ENCODE measurements at places on chromosomes 13 and 19.

DNA sequence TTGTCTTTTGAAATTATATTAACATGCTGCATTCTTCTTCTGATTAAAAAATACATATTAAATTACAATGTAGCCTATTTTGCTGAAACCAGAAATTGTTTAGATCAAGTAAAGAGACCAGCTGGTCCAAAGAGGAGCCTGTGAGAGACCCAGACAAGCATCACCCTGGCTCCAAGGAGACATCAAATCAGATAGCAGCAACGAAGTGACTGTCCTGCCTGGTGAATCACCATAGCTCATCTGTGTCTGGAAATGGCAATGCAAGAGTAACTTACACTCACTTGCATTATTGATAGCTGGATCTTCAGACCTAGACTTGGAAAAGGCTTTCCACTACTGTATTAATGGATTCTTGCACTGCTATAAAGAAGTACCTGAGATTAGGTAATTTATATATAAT lies 169.1 kb downstream of the KCTD12 start:
- no peak for DNase-seq

GRCh38 chr13:20801707-20802106 lies 27.9 kb upstream of the EEF1AKMT1 start:
- no peak for DNase-seq

DNA sequence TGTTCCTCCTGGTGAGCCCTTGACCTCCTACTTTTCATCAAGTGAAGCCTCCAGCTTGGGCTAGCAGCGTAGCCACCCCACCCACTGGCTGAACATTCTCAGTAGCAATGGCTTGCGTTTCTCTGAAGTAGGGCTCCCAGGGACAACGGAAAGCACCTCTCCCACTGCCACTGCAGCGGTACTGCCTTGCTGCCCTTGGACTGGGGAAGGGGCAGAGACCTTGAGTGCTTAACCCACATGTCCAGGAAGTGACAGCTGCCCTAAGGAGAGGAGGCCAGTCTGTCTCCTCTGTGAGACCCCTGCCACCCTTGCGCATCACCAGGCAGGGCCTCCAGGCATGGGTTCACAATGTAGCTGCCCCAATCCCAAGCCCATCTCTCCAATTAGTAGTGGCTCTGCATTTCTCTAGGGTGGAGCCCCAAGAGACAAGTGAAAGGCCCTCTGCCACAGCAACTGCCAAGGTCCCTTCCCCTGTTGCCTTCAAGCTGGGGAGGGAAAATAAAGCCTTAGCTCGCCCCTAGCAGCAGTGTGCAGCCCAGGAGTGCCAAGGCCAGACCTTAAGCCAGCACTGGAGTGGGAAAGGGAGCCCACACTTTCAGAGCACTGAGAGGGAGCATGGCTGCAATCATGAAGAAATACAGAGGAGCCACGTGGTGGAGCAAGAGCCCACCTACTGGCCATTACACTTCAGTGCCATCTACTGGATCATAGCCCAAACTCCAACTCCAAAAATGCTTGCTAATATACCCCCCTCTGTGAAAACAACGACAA lies 175.9 kb upstream of the TRPC4 start:
- peak; percentile 23 for DNase-seq

GRCh38 chr13:35817642-35818607 lies 313.3 kb downstream of the DCLK1 start:
- DNase-seq, result no peak

GRCh38 chr19:16309643-16310042 lies 15.0 kb upstream of the KLF2 start:
- DNase-seq, result no peak

- DNase-seq, result no peak
Measured at GRCh38 chr13:100089465-100090032, 656 bp downstream of the PCCA start.

DNA sequence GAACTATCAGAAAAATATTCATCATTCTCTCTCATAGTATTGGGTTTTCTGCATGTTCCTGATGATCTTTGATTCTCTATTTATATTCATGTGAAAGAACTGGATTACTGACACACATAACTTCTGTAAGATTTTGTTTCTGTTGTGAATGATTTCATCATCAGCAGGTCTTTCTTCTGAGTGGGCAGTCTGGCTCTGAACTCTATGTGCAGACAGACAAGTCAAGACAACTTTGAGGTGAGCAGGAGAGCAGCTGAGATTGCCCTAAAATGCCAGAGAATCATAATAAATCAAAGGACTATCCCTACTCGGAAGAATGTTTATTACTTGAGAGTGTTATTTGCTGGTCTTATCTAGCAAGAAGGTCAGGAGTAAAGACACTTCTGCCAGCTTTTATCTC lies 652.1 kb upstream of the GPC6 start:
- no peak for DNase-seq

- DNase-seq, result no peak
Measured at GRCh38 chr19:16303755-16304154, 20.9 kb upstream of the KLF2 start.

GRCh38 chr13:93775027-93775426 lies 548.4 kb downstream of the GPC6 start:
- no peak for DNase-seq

GRCh38 chr19:5785423-5785822 lies 877 bp upstream of the PRR22 start:
- DNase-seq, result no peak

GRCh38 chr13:113792886-113793717 lies 34.1 kb downstream of the TMEM255B start:
- DNase-seq, result no peak

GRCh38 chr19:1068009-1069001 lies 1.3 kb downstream of the ARHGAP45 start:
- no peak for DNase-seq

GRCh38 chr19:53772943-53773342 lies 51.2 kb downstream of the NLRP12 start:
- DNase-seq, result peak; percentile 75

- no peak for DNase-seq
Measured at GRCh38 chr13:76948149-76948548, at the start of gene ACOD1. Gene ACOD1 (plus strand): TSS chr13:76948511. CDS start chr13:76948559, 48 bp downstream.

DNA sequence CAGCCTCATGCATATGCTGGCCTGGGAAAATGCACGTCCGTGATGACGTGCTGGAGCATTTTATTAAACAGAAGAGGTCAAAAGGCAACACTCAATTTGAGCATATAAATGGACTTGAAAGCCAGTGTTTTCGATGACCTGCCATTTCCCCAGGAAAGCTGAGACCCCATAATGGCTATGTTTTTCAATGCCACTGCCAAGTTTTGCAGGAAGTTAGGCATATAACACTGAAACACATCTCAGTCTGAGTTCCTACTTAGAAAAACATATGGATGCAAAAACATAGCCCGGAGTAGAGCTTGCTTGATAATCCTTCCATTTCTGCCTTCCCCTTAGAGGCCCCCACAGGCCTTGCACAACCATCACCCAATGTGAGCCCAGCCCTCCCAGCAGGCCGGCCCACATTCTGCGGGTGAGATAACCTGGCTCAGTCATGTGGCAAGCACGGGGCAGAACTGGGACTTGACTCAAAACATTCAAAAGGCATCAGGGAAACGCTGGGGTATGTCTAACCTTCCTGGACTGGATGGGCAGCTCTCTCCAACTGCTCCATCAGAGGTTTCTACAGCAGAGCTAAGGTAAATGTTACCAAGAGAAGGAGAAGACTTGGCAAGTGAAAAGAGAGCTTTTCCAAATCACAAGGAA lies 24.9 kb downstream of the EPS15L1 start:
- peak; percentile 65 for DNase-seq

GRCh38 chr19:55508120-55508519 lies 19.9 kb downstream of the SSC5D start:
- DNase-seq, result no peak

- DNase-seq, result no peak
Measured at GRCh38 chr19:17341845-17342244, 4.5 kb downstream of the GTPBP3 start.

DNA sequence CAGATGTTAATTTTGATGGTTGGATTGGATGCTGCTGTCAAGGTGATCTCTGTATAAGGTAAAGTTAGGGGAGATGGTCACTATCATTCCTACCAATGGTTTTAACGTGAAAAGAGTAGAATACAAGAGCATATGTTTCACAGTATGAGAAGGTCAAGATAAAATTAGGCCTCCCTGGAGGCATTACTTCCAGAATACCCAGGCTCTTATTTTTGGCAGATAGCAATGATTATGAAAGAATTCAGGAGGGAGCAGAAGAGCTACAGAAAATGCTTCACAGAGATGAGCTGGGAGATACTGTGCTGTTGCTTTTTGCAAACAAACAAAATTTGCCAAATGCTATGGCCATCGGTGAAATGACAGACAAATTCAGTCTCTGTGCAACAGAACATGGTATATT lies 547.5 kb upstream of the SPRY2 start:
- DNase-seq, result no peak

DNA sequence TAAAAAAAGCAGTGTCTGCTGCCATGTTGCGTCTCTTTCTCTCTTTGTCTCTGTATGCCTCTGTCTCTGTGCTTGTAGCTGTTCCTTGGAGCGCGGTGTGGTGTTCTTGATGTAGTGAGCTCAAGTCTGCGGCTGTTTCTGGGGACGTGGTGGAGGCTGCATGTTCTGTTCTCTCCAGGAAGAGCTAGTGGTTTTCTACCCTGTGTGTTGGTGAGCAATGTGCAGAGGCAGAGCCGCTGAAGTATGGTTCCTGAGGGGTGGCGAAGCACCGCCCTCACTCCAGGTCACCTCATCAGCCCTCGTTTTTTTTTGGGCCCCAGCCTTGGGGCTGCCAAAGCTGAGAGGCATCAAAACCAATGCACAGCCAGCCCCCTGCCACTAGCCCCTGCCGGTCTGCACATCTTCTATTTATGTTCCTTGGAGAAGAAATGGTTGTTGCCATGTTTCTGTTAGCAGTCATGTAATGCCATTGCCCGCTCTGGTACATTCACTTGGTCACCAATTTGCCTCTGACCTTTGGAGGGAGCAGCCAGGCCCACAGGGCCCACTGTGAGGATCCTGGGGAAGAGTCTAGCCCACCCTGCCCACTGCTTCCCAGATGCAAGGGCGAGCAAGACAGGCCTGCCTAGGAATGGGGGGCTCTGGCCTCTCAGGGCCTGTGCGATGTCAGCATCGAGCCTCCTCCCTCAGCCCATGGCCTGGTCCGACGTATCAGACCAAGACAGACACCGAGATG lies 7.2 kb downstream of the HNRNPL start:
- no peak for DNase-seq

- peak; percentile 53 for DNase-seq
Measured at GRCh38 chr19:46890423-46891170, 29.8 kb downstream of the ARHGAP35 start.

DNA sequence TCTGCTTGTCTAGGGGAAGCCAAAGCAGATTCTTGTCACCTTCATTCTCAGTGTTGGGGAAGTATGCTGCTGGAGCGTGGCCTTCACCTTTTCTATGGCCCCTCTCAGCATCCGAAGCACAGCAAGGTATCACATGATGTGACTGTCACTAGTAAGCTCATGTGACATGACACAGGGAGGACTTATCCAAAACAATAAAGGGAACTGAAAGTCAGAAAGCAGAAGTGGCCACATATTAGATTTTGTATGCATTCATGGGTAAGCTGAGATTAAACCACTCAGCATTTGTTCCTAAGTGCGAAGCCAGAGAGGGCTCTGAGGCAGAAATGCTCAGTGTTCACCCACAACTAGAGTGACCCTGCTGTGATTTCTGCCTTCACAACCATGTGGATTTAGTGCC lies 72.8 kb upstream of the PCDH8 start:
- DNase-seq, result no peak

- no peak for DNase-seq
Measured at GRCh38 chr13:99122171-99122570, 78.5 kb upstream of the UBAC2 start.
